ENCODE measurements at places on chromosomes 16 and 17.

DNA sequence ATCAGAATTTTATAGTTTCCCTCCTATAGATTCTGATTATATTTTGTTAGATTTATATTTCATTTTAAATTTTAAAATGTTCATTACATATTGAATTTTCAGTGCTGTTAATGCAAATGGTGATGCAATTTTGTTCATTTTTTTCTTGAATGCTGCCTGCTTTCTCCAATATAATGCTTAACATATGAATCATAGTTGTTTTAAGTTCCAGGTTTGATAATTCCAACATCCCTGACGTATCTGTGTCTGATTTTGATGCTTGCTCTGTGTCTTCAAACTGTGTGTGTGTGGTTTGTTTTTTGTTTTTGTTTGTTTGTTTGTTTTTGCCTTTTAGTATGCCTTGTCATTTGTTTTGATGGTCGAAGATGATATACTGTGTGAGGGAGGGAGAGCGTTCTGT lies 134.7 kb upstream of the ELAC2 start:
- DNase-seq, result no peak

GRCh38 chr17:77951123-77951522 lies 7.4 kb upstream of the TNRC6C start:
- DNase-seq, result no peak

- DNase-seq, result no peak
Measured at GRCh38 chr16:66036793-66037715, 329.4 kb upstream of the CDH5 start.

DNA sequence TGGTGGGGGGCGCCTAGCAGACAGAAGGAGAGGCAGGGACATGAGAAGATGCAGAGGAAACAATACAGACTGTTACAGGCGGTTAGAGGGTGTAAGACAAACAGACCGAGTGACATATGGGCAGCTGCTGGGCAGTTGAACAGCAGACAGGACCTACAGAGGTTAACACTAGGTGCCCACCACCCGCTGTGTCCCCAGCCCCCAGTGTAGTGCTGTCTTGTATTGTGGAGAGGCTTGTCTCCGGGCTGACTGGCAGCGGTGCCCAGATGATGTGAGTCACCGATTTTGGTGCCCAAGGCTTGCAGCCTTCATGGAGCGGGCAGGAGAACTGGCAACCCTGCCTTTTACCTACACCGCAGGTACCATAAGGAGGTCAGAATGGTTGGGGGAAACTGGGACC lies 2.4 kb upstream of the CXCL16 start:
- no peak for DNase-seq

- DNase-seq, result no peak
Measured at GRCh38 chr16:25118851-25119578, 7.5 kb downstream of the LCMT1 start.

- no peak for DNase-seq
Measured at GRCh38 chr17:44432254-44433157, 43.1 kb upstream of the ITGA2B start.
